H9 (cell line): ENCODE measurements at places on chromosomes 4 and X. TPM values are rescaled to one million over a fixed set of nuclear protein-coding genes. Genes with fewer than 3 reads are reported as not detected.

Gene ETNPPL
- 1.3 and 1.4 TPM in 2 replicates for total RNA-seq

Gene SULT1B1
- not detected in 2 replicates for total RNA-seq

Gene CD40LG
- total RNA-seq, result not detected in 2 replicates

DNA sequence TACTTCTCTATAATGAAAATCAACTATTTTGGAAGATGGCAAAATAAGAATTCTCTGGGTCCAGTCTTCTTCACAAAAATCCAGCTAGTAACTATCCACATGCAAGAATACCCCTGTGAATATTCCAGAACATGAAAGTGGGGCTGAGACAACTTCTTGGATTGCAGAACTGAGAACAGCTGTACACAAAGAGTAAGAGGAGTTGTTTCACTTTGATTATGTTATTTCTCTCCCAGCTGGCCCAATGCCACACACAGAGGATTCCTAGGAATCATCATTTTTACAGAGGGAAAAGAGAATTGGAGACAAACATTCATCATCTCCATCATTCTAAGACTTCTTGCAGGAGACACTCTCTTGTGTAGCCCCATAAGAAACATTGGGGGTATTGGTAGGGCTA, 782.2 kb upstream of the LCORL start:
- DNase-seq, result no peak

DNA sequence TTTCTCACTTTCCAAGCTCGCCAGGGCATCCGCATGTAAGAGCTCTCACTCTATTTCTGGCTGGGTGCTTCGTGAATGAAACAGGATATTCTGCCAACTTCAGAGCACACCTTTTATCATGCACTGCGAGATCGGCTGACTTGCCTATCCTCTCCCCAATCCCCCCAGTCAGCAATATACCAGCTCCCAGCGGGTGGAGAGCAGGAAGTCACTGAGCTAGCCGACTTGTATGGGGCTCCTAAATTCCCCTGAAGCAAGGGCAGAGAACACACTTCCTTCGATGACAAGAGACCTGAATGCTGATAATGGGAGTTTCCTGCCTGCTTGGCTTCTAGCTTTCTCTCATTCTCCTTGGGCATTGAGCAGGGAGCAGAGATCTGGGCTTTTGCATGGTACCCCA, 33.8 kb upstream of the MAMLD1 start:
- DNase-seq, result peak; percentile 50

GRCh38 chr4:24063731-24064130, 173.9 kb upstream of the PPARGC1A start:
- DNase-seq, result no peak

- DNase-seq, result no peak
Measured at GRCh38 chr4:174117445-174117844, 166.0 kb downstream of the FBXO8 start.

DNA sequence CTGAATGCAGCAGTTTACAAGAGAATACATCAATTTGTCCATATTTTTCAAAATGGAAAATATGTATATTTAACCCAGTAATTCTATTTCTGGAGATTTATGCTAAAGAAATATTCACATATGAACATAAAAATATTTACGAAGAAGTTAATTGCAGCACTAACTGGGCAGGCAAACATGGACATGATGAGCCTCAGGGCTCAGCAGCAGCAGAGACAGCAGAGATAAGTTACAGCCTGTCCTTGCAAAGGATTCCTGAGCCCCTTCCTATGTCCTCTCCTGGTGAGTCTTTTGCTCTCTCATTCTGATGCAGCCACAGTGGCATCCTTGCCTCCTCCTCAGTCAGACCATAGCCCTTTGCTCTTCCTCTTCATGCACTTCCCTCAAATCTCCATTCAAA, 680.6 kb upstream of the CPEB2 start:
- DNase-seq, result no peak
